Activated CD4-positive, alpha-beta T cell treated with anti-CD3 and anti-CD28 coated beads, Interleukin-2, amount 10 ng/mL, durations not matched to agents 7 days and 5 days (primary cell): ENCODE measurements at places on chromosomes 1 and 21. TPM values are rescaled to one million over a fixed set of nuclear protein-coding genes. Genes with fewer than 3 reads are reported as not detected.
A peak's percentile ranks its signal among the peaks of the same experiment; 100 is the strongest.

ELF3 gene
- total RNA-seq: 0.22 TPM

FCAMR gene
- total RNA-seq: not detected

CD84 gene
- total RNA-seq: 14.7 TPM

ATP8B2 gene
- 138 TPM for total RNA-seq

KCNE2 gene
- total RNA-seq: not detected

SPRR2A gene
- total RNA-seq: not detected

DNA sequence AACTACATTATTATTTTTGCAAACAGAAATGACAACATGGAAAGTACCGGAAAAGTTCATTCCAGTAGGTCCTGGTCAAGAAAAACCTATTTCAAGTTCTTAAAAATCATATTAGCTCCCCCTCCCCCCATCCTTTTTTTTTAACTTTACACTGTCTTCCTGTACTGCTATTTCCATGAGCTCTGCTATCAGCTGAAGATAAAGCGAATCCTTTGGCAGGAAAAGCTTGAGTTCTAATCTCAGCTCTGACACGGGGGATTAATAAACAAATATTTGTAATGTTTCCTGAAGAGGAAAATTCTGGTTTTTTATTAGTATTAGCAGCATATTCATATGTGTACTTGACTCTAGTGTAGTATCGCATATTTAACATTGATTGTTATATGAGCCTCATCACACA lies 190.7 kb upstream of the ESRRG start:
- no peak for DNase-seq

GRCh38 chr1:25568834-25569596 lies 25.6 kb downstream of the LDLRAP1 start:
- DNase-seq: no peak

DNA sequence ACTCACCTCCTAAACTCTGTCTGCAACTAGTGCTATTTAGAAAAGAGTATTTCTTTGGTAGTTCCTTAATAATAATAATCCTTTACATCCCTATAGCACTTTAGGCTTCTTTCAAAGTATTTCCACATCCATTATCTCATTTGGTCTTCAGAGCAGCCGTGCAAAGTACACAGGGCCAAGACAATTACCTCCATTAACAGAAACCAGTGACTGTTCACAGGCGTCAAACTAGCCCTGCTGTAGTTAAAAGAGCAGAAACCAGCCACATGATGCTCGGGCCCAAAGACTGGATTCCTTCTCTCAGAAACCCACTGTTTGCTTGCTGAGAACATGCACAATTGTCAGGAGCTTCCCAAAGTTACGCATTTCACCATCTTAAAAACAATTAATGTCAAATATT lies 396.0 kb upstream of the DAB1 start:
- DNase-seq: no peak

GRCh38 chr1:117686907-117687306 lies 81.1 kb downstream of the TENT5C start:
- DNase-seq: no peak

- no peak for DNase-seq
These were observed 215.3 kb downstream of the SDCCAG8 start for GRCh38 chr1:243471026-243471685.

- DNase-seq: peak; percentile 47
These were observed 694 bp downstream of the MEAF6 start for GRCh38 chr1:37513795-37514349.

DNA sequence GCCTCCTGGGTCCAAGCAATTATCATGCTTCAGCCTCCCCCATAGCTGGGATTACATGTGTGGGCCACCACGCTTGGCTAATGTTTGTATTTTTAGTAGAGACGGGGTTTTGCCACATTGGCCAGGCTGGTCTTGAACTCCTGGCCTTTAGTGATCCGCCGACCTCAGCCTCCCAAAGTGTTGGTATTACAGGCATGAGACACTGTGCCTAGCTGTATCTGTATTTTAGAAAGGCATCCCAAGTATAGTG lies 69.3 kb downstream of the NKAIN1 start:
- no peak for DNase-seq

GRCh38 chr21:45219517-45219916 lies 68.2 kb downstream of the POFUT2 start:
- no peak for DNase-seq

- no peak for DNase-seq
These were observed 72.4 kb downstream of the ITPKB start for GRCh38 chr1:226666692-226667091.

GRCh38 chr1:200784576-200784975 lies 45.9 kb downstream of the CAMSAP2 start:
- no peak for DNase-seq

DNA sequence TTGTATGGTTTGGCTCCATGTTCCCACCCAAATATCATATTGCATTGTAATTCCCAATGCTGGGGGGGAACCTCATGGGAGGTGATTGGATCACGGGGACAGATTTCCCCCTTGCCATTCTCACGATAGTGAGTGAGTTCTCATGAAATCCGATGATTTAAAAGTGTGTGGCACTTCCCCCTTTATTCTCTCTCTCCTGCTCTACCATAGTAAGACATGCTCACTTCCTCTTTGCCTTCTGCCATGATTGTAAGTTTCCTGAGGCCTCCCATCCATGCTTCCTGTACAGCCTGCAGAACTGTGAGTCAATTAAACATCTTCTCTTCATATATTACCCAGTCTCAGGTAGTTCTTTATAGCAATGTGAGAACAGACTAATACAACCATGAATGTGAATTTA lies 211.6 kb upstream of the NR5A2 start:
- no peak for DNase-seq

GRCh38 chr1:110172001-110172400 lies 21.7 kb downstream of the SLC6A17 start:
- no peak for DNase-seq

DNA sequence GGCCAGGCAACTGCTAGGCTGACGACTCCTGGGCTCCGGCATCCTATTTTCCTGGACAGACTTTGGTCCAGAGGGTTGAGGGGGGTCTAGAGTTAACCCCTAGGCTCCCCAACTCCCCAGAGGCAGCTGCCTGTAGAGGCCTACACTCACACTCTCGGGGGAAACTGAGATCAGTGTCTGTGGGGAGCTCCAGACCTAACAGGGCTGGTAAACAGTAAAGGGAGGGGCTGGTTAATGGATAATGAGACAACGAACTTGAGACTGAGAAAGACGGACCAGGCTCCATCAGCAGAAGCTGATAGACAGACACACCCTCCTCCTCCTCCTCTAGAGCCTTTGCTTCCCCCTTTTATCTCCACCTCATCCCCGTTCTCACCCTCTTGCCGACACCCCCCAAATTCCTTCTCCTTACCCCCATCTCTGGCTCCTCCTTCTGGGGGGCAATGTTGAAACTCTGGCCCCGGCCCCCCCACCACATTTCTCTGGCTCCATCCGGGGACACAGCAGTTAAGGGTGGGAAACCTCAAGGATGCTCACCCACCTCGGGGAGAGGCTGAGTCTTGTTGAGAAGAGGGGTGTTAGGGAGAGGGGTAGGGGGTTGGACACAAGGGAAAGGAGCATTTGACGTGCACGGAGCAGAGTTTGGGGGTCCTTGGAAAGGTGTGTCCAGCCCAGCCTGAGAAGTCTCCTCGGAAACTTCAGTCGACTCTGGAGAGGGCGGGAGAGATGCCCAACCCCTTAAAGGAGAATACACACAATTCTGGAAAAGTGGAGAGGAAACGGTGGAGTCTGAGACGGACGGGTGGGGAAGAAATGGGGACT lies at the start of gene MTMR11:
TSS of gene MTMR11 (minus strand) at position 710 of the 822 bp plus-strand sequence. CDS start at position 478, 232 bp downstream.
- no peak for DNase-seq

- no peak for DNase-seq
These were observed 52.3 kb upstream of the DUSP10 start for GRCh38 chr1:221794079-221794670.

- DNase-seq: peak; percentile 30
These were observed 829 bp downstream of the PEA15 start for GRCh38 chr1:160206036-160206389.

GRCh38 chr1:162885265-162885664 lies 24.3 kb upstream of the CCDC190 start:
- DNase-seq: no peak

GRCh38 chr1:207921321-207921720 lies 10.4 kb upstream of the CD34 start:
- DNase-seq: no peak

- no peak for DNase-seq
These were observed 251.7 kb downstream of the BRINP3 start for GRCh38 chr1:190226006-190226405.

DNA sequence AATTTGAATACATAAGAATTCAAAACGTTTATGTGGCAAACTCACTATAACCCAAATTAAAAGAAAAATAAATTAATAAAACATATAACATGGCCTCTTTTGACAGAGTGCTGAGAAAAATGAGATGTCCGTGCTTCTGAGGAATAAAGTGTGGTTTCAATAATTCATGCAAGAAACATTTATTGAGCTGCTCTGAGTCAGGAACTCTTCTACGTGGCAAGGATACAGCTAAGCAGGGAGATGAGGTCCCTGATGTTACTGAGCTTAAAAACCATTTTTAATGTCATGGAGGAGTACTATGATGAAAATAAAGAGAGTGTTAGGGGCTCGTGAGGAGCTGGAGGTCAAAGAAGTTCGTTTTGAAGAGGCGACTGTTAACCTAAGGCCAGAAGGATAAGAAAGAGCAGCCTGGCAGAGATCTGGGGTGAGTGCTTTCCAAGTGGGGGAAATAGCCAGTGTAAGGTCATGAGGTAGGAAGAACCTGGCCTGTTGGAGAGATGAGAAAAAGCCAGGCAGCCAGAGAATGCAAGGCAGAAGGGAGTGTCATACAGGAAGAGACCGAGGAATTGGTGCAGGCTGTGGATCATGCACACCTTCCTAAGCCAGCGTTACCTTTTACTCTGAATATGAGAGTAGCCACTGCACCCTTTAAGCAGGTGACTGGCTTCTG lies 182.2 kb upstream of the DUSP10 start:
- DNase-seq: no peak

DNA sequence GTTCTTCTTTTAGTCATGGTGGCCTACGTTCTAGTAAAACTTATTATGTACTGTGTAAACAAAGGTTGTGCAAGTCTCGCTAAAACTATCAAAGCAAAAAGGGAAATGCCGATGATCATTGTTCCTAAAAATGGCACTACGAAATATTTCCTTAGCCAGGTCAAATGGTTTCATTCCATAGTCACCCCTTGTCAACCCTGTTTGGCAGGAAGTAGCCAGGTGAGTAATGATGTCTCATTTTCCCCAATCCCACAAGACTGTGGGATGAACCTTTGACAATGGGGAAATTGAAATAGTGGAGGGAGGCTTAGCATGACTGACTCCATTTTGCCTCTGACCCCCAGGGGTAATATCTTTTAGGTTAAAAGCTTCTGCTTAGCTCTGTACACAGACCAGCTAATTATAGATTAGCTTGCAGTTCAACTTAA lies 5.6 kb upstream of the REN start:
- DNase-seq: no peak

GRCh38 chr1:37478890-37479254 lies 4.5 kb downstream of the ZC3H12A start:
- peak; percentile 45 for DNase-seq

- no peak for DNase-seq
These were observed 2.9 kb upstream of the SHCBP1L start for GRCh38 chr1:182955596-182956588.

GRCh38 chr1:29388170-29388569 lies 151.8 kb downstream of the PTPRU start:
- DNase-seq: no peak

DNA sequence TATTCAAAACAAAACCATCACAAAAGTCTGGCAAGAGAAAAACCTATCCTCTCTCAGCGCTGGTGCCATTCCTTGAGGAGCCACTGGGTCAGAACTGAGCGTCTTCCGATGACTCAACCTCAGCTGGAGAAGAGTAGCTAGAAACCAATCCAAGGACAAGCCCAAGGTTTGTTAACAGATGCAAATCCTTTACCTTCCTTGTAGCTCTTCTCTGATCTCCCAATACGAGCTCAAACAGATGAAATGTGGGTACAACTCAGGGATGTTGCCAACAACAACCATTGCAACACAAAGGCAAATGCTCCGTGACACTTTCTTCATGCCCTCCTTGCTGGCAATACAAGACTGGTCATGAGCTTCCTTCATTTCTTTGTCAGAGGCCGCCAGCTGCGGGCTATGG lies 337.1 kb downstream of the SIPA1L2 start:
- DNase-seq: no peak

DNA sequence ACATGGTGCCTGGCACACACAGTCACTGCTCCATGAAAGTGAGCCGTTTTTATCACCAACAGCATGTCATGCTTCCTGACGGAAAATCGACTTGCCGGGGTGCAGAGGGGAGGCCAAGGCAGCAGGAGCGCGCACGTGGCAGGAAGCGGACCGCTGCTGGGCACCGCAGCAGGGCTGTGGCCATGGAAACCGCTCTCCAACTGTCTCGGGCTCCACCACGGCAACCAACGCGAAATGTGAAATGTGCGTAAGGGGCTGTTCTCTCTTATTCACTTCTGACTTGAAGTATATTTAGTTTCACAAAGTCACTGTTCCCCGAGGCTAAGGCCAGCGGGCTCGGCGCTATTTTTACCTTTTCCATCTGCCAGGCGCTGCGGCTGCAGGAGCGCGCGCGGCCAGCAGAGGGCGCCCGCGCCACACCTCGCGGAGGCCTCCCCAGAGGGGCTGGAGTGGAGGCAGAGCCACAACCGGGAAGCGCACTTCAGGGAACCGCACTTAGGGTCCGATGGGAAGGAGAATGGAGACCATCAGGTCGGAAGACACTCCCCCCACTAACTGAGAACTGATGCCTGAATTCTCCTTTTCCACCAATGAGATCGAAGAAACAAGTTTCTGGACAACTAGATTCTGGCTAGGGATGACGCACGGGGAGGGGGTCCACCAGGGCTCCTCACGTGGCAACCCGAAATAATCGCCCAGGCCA lies 19.7 kb downstream of the RCC2 start:
- peak; percentile 59 for DNase-seq

DNA sequence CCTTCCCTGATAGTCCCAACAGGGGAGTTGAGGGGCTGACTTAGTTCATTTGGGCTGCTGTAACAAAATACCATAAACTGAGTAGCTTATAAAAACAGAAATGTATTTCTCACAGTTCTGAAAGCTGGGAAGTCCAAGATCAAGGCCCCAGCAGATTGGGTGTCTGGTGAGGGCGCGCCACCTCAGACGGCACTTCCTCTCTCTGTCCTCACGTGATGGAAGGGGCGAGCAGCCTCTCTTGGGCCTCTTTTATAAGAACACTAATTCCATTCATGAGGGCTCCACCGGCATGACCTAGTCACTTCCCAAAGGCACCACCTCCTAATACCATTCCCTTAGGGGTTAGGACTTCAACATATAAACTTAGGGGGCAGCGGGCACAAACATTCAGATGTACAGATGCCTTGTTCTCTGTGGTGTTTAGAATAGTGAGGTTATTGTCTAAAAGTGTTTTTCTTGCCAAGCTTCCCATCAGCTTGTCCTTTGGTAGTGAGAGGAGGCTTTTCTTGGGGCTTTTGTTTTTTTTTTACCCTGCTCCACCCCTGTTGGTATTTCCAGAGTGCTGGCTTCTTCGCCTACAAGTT lies 20.3 kb downstream of the NIPAL3 start:
- no peak for DNase-seq

GRCh38 chr1:211633524-211633846 lies 41.9 kb downstream of the NEK2 start:
- no peak for DNase-seq
